ENCODE measurements at places on chromosomes 4 and X.

GRCh38 chrX:116142976-116143375 lies 27.6 kb upstream of the AGTR2 start:
- no peak for DNase-seq

DNA sequence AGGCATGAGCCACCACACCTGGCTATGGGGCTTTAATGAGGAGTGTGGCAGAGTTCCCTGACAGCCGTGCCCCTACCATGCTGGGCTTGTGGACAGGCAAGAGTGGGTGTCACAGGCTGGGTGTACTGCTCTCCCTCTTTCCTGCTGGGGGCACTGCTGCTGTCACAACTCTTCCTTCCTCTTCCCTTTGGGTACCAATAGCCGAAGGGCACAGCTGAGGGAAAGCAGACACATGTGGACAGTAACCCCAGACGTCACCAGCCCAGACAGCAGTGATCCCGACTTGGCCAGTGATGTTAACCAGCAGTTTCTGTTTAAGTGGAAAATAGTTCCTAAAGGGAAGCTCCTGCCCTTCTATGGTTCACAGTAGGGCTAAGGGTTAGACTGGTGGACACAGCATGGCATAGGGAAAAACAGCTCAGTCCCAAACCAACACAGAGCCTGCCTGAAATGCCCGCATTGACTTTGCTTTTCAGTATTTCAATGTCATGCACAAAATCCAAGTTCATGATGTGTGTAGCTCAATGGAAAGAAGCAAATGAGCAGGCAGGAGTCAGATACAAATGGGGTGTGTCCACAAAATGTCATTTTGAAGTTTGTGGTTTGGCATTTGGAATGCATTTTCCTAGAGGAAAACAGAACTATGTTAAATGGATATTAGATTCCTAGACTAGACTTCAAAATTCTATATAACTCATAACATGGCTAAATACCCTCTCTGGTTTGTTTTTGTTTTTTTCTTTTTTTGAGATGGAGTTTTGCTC lies 24.9 kb upstream of the DDX3X start:
- DNase-seq, result no peak

GRCh38 chrX:78934866-78935265 lies 10.3 kb upstream of the P2RY10 start:
- no peak for DNase-seq

- DNase-seq, result peak; percentile 16
Observed at GRCh38 chrX:120604361-120604782, 471 bp downstream of the MCTS1 start.

- no peak for DNase-seq
Observed at GRCh38 chr4:173367946-173368345, 2.8 kb upstream of the SAP30 start.

DNA sequence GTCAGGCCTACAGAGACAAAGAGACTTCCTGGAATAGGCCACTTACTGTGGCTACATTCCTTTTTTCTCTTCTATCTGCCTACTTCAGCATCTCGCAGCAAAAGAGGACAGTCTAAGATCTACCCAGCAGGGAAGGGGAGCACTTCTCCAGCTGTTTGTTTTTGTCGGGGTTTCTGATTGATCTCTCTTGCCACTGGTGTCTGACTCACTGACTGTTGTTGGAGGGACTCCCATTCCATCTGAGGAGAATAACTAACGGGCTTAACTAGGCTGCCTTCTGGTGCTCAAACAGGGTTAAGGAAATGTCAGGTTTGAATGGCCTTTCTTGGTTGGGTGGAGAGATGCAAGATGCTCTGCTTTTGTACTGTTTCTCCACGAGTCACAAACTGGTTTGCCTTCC lies 100.2 kb upstream of the TMEM164 start:
- no peak for DNase-seq

DNA sequence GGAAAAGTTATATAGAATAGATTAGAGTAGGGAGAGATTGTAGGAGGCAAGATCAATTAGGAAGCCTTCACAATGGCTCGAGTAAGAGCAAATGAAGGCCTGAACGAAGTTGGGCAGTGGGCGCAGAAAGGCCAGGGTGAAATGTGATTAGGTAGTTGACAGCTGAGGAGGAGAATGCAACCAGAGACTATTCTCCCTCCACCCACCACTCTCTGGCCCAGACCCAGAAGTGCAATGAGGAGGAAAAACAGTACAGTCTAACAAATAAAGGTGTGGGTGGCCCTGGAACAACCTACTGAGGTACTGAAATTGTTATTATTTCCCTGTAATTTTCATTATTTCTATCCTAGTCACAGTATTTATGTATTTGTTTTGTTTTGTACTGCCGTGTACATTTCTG lies 176.7 kb downstream of the SLC39A8 start:
- DNase-seq, result no peak

DNA sequence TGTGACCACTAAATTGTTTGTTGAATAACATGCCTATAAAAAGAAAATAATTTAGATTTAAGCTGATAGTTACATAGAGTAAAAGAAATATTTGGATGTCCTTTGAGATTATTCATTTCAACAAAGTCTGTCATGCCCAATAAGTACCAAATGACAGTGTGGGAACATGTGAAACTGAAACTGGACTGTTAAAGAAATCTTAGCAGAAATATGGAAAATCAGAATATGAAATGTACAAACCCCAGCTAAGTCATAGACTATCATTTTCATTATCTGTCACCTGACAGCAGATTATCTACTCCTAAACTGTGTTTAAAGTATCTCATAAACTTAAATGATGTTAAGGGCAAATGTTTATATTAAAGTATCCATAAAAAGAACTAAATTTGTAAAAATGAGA lies 437.8 kb upstream of the FAM241A start:
- DNase-seq, result no peak

DNA sequence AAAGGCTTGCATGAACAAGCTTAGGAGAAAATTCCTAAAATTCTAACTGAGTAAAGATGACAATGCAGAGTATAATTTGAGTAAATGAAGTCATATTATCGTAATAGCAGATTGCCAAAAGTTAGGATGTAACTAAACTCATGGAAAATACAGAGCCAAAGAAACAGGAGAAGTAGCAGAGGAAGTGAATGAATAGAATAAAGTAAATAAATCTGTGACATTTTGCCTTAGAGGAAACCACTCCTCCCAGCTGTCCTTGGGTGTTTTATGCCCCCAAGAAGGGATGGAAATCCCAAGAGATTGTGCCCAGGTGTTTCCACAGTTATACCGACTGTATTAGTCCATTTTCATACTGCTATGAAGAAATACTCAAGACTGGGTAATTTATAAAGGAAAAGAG lies 1.9 kb upstream of the BMX start:
- DNase-seq, result no peak

DNA sequence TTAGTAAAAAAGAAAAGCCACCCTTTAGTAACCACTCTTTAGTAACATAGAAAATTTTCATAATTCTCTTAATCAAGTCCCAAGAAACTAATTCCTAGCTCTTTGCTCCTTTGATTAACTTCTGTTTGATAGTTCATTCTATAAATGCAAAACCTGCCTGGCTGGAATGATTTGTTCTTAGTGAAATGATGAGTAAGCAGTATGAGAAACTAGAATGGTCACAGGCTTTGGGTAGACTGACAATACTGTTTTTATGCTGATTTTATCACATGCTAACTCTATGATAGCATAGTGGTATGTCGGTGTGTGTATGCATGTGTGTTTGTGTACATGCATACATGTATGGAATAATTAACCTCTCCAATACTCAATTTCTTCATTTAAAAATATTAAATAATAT lies 81.2 kb downstream of the SYTL5 start:
- DNase-seq, result no peak

- no peak for DNase-seq
Observed at GRCh38 chr4:90128961-90129495, 1.8 kb downstream of the CCSER1 start.

DNA sequence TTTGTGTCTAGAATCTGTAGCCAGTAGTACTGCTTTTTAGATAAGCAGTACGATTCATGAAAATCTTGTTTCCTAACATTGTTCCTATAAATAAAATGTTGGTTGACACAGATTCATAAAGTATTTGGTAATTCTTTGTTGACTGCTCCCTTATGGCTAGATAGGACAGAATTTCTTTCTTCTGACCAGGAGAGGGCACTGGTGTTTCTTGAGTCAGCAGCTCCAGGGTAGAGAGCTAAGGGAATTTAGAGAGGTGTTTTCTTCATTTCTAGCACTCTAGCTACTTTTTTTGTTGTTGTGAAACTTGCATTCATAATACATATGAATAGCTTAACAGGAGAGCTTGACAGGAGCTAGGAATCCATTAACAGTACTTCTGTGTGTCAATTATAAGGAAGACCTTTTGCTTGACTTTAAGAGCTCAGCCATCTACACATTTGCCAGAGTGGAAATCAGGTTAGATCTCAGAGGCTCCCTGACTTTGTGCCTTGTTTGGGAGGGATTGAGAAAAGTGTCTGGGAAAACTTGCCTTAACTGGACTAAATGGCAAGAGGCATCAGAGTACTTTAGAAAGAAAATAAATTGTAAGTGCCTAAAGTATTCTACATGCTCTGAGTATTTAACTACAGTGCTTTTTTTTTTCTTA lies 756.1 kb downstream of the SH3BGRL start:
- no peak for DNase-seq

GRCh38 chr4:14125375-14126129 lies 498.0 kb upstream of the BOD1L1 start:
- no peak for DNase-seq

DNA sequence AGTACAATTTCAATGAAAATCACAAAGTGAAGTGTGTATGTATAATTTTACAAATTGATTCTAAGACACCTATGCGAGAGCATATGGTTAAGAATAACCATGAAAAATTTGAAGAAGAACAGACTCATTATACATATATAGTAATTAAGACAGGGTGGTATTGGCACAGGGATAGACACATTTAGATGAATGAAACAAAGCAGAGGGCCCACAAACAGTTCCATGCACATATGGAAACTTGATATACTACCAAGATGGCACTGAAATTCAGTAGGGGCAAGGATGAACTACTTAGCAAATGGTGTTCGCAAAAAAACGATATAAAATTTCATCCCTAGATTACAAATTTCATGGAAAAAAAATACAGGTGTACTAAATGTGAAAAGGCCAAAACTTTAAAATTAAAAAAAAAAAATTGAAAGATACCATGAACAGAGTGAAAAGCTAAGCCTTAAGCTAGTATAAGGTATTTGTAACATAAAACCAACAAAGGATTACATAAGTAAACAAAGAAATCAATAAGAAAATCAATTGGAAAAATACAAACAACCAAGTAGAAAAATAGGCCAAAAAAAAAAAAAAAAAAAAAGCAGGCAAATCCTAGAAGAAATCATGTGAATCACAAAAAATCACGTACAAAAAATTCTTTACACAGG lies 85.4 kb downstream of the RASL11B start:
- DNase-seq, result no peak

DNA sequence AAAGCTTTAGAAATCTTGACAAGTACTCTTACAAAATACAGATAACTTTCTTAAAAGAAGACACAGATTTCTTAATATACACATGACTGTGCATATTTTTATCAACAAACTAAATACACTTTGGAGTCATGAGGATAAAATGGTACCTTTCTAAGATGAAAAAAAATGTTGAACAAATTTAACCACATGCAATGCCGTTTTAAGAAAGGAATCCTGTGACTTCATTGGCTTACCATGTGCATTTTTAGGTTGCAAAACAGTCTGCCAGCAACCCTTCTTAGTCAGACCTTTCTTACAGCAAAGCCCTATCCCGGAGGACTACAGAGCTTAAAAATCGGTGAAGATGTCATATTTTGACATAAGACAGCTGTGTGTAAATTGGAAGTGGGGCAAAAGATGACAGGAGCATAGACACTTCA lies 51.7 kb downstream of the GASK1B start:
- DNase-seq, result no peak

GRCh38 chrX:14027036-14027435 lies 2.7 kb downstream of the GEMIN8 start:
- peak; percentile 15 for DNase-seq

- DNase-seq, result no peak
Observed at GRCh38 chrX:100512471-100512870, 72.3 kb upstream of the TNMD start.

DNA sequence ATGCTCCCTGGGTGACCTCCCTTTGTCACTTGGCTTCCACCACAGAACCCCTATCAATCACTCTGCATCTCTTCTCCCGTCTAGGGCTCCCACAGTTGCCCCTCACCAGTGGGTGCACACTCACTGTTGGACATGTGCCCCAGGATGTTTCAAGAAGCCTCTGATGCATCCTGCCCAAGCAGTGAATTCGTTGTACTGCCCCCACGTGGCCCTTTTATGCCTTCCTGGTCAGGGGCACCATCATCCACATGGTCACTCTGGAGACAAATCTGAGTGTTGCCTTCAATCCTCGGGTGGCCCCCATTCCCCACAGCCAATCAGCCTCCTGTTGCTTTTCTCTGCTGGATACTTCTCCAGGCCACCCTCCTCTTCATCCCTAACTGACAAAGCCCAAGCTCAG lies 12.2 kb downstream of the ITIH6 start:
- peak; percentile 10 for DNase-seq

GRCh38 chr4:15894921-15895916 lies 43.3 kb downstream of the FGFBP1 start:
- no peak for DNase-seq

DNA sequence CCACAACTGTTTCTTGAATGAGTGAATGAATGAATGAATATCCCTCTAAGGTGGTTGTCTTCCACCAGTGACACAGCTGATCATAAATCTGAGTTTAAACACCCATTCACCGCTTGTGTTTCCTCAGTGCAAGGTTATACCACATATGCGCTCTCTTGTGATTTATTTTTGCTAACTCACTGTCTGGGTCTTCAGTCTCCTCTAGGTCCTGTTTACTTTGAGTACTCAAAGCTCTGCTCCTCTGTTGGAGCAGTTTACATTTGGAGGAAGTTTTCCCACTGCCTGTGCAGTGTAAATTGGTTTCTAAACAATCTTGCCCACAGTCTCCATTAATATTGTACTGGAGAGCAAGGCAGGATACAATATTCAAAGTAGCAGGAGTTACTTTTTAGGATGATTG lies 212.6 kb upstream of the JADE1 start:
- DNase-seq, result no peak

DNA sequence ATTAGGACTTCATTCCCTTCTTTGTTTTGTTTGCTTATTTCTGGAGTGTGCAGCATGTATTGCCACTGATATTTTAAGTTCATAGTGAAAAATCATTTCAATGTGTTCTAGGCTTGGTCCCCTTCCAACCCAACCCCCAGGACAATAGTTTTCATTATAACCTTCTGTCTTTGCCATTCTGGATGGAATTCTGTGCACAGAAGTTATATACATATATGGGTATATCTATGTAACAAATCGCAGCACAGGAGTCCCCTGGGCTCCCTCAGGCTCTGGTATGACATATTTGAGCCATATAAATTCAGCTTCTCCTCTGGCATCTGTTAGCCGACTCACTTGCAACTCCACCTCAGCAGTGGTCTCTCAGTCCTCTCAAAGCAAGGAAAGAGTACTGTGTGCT lies at the start of gene TNMD:
TSS of gene TNMD (plus strand) at position 326 of the 400 bp plus-strand sequence. CDS start 83 bp downstream, outside the sequence.
- DNase-seq, result no peak

DNA sequence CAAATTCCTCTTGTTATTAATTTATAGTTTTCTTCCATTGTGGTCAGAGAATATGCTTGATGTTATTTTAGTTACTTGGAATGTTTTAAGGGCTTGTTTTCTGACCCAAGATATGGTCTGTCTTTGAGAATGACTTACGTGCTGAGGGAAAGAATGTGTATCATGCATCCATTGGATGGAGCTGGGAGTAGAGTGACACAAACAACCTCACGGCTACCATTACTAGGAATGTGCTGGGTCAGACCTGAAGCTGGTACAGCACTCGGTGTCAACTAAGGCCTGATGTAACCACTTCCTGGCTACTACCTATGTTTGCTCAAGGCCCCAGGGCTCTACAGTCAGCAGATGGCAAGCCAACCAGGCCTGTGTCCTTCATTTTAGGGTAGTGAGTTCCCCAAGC lies 257.8 kb downstream of the FAT4 start:
- no peak for DNase-seq

- DNase-seq, result peak; percentile 74
Observed at GRCh38 chr4:143558823-143559756, 45.6 kb downstream of the SMARCA5 start.
